ENCODE measurements at places on chromosomes 12 and 14.

GRCh38 chr14:37466623-37467088, 128.4 kb downstream of the FOXA1 start:
- DNase-seq, result no peak

DNA sequence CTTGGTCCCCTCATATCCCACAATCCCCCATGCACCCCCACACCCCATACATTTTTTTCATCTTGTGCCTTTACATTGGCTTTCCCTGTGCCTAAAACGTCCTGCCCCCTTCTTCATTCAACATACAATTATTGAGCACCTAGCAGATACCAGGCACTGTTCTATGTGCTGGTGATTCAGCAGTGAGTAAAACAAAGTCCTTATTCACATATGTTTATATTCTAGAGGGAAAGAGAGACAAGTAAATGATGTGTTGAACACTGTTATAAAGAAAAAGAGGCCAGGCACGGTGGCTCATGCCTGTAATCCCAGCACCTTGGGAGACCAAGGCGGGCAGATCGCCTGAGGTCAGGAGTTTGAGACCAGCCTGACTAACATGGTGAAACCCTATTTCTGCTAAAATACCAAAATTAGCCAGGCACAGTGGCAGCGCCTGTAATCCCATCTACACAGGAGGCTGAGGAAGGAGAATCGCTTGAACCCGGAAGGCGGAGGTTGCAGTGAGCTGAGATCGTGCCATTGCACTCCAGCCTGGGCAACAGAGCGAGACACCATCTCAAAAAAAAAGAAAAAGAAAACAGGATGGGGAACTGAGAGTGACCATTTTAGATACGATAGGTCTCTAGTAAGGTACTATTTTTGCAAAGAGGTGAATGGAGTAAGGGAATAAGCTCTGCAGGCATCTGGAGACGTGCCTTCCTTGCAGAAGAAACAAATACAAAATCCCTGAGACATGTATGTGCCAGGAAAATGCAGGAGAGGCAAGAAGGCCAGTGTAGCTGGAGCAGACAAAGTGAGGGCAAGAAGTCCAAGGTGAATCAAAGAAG, 12.2 kb downstream of the SLC7A7 start:
- no peak for DNase-seq

DNA sequence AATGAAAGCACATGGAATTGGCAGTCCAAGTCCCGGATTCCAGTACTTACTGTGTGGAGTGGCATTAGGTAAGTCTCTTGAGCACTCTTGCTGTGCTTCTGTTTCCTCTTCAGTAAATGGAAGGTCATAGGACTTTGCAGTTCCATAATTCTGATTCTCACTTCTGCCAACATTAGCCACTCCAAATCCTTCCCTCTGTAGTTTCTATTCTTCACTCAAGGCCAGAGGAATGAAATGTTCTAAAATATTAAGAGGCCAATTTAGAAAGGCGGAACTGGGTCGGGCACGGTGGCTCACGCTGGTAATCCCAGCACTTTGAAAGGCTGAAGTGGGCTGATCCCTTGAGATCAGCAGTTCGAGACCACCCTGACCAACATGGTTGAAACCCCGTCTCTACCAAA, 19.8 kb upstream of the SLC5A8 start:
- DNase-seq, result no peak

- no peak for DNase-seq
Observed at GRCh38 chr12:110688446-110689280, at the start of gene HVCN1. Gene HVCN1, minus strand, starts transcription at chr12:110689115. Its CDS starts 5,870 bp downstream, at chr12:110683245.

DNA sequence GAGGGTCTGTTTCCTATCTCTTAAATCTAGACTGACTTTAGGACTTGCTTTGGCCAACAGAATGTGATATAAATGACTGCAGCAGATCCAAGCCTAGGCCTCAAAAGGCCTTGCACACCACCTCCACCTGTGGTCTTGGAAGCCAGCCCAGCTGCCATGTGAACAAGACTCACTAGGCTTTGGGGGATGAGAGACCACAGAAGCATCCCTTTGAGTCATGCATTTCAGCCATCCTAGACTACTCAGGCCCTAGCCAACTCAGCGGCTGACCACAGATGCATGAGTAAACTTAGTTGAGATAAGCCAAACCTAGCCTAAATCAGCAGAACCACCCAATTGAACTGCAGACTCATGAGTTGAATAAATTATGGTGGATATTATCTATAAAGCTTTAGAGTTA, 87.7 kb downstream of the KCNH5 start:
- DNase-seq, result no peak

DNA sequence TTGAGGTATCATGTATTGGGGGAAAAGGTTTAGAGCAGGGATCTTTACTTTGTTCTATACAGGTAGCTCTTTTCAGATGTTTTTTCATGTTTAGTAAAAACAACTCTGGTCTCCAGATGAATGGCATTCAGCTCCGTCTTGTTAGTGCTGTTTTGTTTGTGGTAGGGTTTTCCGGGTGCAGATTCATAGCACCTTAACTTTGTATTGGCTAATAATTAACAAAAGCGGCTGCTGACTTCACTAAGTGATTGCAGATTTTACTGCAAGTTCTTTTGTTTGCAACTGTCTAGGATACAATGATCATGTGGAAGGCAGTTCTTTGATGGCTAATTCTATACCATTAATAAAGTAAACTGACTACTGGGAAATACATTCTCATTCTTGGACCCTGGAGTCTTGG, 32.2 kb upstream of the BHLHE41 start:
- no peak for DNase-seq

GRCh38 chr12:114439817-114440216, 33.9 kb upstream of the TBX5 start:
- DNase-seq, result no peak

DNA sequence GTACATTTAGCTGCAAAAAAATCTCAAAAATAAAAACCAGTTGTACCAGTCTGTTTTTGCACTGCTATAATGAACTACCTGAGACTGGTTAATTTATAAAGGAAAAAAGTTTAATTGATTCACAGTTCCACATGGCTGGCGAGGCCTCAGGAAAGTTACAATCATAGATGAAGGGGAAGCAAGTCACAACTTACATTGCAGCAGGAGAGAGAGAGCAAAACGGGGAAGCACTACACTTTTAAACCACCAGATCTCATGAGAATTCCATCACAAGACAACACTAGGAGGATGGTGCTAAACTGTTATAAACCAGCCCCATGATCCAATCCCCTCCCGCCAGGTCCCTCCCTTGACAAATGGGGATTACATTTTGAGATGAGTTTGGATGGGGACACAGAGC, 186.0 kb downstream of the TMTC3 start:
- no peak for DNase-seq

- no peak for DNase-seq
Observed at GRCh38 chr12:80143537-80143936, 44.2 kb downstream of the OTOGL start.

GRCh38 chr14:67335781-67336180, 23.8 kb downstream of the ATP6V1D start:
- no peak for DNase-seq

DNA sequence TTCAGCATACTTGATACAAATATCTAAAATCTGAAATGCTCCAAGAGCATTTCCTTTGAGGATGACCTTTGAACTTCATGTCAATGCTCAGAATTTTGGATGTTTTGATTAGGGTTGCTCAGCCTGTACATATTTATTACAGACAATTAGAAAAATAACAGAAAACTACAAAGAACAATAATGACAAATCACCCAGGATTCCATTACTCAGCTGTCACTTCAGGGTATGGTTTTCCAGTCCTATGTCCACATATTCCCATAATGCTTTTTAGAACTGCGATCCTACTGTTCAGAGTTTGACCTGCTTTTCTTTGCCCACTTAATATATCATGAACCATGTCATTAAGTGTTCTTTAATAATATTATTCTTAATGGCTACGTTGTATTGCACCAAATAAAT, 11.4 kb downstream of the DLGAP5 start:
- DNase-seq, result no peak

- DNase-seq, result no peak
Observed at GRCh38 chr14:68774771-68775613, 17.9 kb downstream of the ZFP36L1 start.

- no peak for DNase-seq
Observed at GRCh38 chr12:48380596-48380995, 29.9 kb upstream of the ZNF641 start.

DNA sequence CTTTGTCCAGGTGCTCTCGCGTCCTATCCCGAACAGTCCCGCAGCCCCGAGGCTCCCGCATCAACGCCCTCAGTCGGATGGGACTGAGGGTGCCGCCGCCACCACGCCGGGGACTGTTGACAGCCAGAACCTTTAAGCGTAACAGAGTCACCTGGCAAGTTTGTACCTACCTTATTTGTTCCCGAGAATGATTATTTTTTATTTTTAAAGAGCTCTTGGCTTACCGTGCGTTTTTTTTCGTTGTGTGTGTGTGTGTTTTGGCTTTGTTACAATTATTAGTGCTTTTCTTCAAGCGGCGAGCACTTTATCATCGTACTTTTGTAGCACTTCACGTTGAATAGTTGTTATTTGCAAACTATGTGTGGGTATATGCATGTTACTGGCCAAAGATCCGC, 463 bp downstream of the COA8 start:
- DNase-seq, result no peak

DNA sequence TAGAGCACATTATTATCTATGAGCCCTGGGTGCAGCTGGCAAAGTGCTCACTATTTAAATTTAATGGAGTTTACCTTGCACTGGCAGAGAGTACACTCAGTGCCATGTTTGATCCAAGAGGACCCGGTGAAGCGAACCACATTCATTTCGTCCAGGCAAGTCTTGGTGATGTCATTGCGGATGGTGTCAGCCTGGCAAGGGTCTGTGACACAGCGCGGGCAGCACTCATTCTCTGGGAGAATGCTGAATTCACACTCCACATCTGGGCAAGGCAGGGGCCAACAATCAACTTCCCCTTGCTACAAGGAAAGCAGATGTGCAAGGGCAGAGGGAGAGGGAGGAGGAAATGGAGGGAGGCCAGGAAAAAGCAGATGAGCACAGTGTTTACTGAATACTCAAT, 356.2 kb downstream of the NELL2 start:
- no peak for DNase-seq

DNA sequence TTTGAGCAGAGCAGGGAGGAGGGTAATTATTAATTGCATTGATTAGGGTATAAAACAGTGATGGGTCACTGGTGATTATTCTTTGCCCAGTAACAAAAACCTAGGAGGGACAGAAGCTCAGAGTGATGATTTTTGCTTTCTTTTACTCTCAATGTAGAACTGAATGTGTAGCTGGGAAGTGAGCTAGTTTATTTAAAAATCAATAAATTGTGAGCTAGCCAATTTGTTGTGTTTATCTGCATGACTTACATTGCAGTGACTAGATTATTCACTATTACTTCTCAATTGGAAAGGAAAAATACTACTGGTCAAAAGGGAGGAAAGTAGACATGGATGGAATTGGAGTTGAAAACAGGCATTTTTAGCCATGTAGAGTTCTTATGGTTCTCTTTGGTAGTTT, 107.1 kb downstream of the PLXNC1 start:
- no peak for DNase-seq

DNA sequence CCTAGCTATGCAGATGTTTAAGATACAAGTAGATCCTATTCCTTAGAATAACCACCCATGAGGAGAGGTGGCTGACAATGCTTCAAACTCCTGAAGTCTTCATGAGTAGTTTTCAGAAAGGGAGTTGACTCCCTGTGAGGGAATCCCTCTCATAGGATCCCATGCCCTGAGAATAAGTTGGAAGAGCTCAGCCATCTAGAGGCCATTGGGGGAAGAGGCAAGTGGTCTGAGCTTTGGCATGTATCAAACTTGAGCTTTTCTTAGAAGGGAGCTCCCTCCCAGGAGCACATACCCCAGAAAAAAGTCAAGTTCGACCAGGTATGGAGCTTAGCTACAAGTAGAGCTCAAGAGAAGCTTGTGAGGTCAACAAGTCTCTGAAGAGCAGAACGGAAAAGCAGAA, 165.7 kb upstream of the RBM19 start:
- DNase-seq, result no peak

GRCh38 chr12:52865090-52865944, 16.5 kb upstream of the KRT78 start:
- DNase-seq, result peak; percentile 16

DNA sequence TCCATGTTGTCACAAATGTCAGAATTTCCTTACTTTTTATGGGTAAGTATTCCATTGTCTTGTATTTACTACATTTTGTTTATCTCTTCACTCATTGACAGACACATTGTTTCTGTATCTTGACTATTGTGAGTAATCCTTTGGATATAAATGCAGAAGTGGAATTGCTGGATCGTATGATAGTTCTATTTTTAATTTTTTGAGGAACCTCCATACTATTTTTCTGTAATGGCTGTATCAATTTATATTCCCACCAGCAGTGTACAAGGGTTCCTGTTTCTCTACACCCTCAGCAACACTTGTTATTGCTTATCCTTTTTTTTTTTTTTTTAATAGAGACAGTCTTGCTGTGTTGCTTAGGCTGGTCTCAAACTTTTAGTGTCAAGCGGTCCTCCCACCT, 3.5 kb upstream of the KICS2 start:
- no peak for DNase-seq

DNA sequence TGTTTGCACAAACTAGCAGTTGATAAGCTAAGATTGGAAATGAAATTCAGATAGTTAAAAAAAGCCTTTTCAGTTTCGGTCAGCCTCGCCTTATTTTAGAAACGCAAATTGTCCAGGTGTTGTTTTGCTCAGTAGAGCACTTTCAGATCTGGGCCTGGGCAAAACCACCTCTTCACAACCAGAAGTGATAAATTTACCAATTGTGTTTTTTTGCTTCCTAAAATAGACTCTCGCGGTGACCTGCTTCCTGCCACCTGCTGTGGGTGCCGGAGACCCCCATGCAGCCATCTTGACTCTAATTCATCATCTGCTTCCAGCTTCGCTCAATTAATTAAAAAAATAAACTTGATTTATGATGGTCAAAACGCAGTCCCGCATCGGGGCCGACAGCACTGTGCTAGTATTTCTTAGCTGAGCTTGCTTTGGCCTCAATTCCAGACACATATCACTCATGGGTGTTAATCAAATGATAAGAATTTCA, 335.6 kb downstream of the TMEM121 start:
- no peak for DNase-seq

DNA sequence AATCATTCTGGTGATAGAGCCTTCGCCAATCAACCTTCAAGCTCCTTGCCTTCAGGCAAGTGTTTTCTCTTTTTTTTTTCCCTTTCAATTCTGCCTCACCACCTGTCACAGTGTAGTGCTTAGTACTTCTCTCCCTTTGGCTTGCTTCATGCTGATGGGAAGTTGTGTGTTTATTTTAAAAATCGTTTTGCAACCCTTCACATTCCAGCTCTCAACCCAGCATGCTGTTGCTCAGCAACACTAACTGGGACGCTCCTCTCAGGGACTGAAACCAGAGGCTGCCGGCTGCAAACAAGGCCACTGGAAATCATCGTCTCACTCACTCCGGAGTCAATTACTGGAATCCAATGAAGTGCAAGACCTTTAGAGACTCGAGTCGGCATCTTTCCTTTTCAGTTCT, 342.7 kb downstream of the PRKD1 start:
- DNase-seq, result no peak

DNA sequence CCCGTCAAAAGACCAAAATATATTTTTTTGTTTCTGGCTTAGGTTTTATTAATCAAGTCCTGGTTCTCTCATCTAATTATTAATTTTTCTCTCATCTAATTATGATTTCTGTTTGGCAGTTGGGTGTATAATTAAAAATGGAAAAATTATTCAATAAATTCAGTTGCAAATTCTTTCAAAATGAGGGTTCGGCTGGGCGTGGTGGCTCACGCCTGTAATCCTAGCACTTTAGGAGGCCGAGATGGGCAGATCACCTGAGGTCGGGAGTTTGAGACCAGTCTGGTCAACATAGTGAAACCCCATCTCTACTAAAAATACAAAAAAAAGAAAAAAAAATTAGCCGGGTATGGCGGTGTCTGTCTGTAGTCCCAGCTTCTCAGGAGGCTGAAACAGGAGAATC, 3.9 kb upstream of the GTSF1 start:
- DNase-seq, result no peak

- DNase-seq, result no peak
Observed at GRCh38 chr12:129706716-129707115, 197.1 kb downstream of the TMEM132D start.

Measured in HL-60 (cell line).